ENCODE measurements at places on chromosomes 3 and 15. TPM values are rescaled to one million over a fixed set of nuclear protein-coding genes. Genes with fewer than 3 reads are reported as not detected.

The GOLGA6A gene
- not detected for total RNA-seq

The CHRD gene
- 8.2 TPM for total RNA-seq

The ST8SIA2 gene
- total RNA-seq: 2.1 TPM

The WDR93 gene
- not detected for total RNA-seq

The CHCHD6 gene
- 24.2 TPM for total RNA-seq

The CLDN18 gene
- not detected for total RNA-seq

The PROS1 gene
- 3.7 TPM for total RNA-seq

The SV2B gene
- total RNA-seq: not detected

The CEMIP gene
- total RNA-seq: 0.20 TPM

The GOLGA8H gene
- 2.1 TPM for total RNA-seq
